Stimulated activated effector memory CD8-positive, alpha-beta T cell treated with anti-CD3 and anti-CD28 coated beads, Interleukin-12 subunit alpha, Interleukin-12 subunit beta, amount 100 ng/mL, for 72 hours (primary cell): ENCODE measurements at places on chromosomes 5 and 9.

DNA sequence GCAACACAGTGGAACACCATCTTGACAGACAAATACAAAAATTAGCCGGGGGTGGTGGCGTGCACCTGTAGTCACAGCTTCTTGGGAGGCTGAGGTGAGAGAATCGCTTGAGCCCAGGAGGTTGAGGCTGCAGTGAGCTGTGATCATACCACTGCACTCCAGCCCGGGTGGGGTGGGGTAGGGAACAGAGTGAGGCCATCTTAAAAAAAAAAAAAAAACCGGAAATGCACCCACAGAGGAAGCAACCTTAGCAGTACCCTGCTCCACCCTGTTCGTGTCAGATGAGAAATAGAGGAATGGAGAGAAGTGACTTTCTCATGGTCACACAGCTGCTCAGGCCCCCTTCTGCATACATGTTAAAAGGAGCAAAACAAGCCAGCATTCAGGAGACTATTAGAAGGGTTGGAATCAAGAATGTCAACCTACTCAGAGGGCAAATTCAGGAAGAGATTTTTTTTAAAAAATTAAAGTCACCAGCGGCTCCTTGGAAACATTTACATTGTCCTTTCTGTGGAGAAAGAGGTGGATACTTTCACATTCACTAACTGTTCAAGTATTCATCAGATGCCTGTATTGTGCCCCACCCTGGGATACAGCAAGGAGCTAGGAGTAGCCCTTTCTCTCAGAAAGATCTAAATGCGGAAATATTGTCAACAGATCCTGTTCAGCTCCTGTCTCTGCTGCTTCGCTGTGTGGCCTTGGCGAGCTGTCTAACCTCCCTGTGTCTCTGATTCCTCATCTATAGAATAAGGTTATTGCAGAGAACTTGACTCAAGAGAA, 41.0 kb downstream of the CYFIP2 start:
- DNase-seq, result no peak

GRCh38 chr5:173719731-173720082, 103.3 kb upstream of the BOD1 start:
- no peak for DNase-seq

- DNase-seq, result no peak
Measured at GRCh38 chr9:134182554-134183085, 18.3 kb upstream of the RNU6ATAC start.

DNA sequence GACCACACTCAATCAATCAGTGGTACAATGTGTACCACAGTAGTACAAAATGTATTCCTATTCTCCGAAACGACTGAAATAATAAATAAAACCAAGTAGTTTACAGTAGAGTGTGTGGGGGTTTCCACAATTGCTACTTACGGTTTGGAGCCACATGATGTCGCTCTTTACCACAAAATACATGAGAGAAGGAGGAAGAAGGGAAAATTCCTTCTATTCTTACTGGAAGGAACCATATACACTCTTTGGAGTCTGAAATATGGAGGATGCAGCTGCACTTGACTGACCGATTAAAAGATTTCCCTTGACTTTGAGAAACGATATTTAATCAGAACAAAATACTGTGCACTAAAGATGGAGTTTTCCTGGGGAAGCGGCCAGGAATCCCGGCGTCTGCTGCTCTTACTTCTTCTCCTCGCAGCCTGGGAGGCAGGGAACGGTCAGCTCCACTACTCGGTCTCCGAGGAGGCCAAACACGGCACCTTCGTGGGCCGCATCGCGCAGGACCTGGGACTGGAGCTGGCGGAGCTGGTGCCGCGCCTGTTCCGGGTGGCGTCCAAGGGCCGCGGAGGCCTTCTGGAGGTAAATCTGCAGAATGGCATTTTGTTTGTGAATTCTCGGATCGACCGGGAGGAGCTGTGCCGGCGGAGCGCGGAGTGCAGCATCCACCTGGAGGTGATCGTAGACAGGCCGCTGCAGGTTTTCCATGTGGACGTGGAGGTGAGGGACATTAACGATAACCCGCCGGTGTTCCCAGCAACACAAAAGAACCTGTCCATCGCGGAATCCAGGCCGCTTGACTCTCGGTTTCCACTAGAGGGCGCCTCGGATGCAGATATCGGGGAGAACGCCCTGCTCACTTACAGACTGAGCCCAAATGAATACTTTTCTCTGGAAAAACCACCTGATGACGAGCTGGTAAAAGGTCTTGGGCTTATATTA, at the start of gene PCDHA4:
Gene PCDHA4 (plus strand): TSS at position 235 of the 942 bp plus-strand sequence.
- DNase-seq, result no peak

- DNase-seq, result no peak
Measured at GRCh38 chr5:16364910-16365309, 100.7 kb downstream of the ZNF622 start.

GRCh38 chr5:35859101-35859661, 2.5 kb downstream of the IL7R start:
- DNase-seq, result no peak

DNA sequence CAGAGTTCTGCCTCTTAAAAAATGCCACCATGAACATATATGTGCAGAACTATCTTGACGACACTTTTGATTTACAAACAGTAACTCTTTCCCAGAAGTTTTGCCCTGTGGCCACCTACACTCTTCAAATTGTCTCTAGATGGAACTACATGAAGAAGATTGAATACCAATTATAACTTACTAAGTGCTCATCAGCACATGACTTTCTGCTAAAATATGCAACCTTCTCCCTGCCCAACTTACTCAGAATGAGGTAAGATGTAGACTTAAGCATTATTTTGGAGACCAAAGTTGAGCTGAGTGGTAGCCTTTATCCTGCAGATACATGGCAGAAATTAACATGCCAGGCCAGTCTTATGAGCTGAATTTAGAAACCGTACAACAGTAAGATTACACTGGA, 105.4 kb downstream of the SEMA5A start:
- DNase-seq, result no peak

DNA sequence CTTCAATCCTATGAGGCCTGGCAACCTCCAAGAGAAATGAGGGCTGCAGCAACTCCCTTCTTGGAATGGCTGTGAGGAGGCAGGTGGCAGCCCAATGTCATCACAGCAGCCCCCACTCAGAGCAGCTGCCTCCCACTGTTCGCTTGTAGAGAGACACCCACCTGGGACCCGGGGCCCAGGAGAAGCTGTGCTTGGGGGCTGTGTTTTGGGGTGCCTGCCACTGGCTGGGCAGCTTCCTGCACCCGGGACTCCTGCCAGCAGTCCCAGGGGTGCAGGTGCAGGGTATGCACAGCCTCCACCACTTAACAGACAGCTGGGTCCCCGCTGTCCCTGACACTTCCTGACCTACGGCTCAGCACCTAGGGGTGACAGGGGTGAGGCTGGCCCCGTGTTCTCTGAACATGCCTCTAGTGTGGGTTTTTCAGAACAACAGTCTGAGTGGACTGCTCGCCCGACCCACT, 26.2 kb downstream of the NIPAL4 start:
- DNase-seq, result no peak

DNA sequence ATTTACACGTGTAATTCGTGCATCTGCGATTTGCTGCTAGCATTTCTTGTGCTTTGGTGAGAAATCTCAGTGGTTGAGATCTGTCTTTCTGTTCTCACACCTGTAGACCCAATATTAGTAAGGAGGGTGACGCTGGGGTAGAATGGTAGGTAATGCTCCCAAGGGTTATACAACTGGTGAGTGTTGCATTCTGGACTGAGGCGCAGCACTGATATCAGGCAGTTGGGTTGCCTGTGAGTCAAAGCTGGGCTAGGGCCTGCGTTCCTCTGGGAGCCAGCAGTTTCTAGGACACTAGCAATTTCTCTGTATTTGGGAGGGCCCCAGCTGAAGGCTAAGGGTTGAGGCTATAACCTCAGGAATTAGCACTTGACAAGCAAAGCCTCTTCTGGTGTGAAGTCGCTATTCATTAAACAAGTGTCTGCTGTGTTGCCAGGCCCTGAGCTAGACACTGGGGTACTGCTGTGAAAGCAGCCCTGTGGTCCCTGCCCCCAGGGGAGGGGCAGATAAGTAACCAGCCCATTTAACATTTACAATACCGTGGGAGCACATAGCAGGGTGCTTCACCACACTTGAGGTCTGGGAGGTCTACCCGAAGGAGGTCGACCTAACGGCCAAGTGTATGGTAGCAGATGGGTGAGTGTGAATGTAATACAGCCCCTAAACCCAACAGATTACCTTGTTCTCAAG, 28.7 kb downstream of the LARP1 start:
- DNase-seq, result no peak

- DNase-seq, result no peak
Measured at GRCh38 chr5:30103452-30104202, 1089.9 kb upstream of the CDH6 start.

DNA sequence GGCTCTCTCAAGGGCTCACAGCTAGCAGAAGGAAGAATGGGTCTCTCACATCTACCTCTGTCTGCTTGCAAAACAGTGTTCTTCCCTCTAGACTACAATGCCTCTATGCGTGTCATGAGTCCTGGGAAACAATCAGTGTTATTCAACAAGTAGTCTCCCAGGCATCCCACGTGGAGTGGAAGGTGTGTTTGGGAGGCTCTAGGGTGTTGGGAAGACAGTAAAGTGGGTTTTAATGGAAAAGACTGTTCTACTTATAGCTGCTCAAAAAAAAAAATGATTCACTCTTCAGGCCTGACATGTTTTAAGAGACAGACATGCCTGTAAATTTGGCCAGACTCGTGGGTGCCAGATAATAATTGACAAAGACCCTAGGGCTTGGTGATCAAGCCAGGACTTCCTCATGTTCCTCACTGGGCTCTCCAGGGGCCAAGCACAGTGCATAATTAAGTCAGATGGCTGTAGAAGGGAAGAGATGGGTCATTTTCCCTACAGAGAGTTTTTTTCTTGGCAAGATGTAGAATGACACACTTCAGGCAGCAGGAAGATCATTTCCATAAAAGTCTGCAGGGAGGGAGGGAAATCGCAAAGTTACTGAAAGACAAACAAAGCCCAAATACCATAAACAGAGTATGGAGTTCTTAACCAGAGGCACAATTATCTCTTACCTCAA, 246.4 kb downstream of the ACTL7B start:
- DNase-seq, result no peak

GRCh38 chr5:128736553-128736952, 198.5 kb upstream of the FBN2 start:
- DNase-seq, result no peak
